ENCODE measurements at places on chromosomes 16 and 17.

DNA sequence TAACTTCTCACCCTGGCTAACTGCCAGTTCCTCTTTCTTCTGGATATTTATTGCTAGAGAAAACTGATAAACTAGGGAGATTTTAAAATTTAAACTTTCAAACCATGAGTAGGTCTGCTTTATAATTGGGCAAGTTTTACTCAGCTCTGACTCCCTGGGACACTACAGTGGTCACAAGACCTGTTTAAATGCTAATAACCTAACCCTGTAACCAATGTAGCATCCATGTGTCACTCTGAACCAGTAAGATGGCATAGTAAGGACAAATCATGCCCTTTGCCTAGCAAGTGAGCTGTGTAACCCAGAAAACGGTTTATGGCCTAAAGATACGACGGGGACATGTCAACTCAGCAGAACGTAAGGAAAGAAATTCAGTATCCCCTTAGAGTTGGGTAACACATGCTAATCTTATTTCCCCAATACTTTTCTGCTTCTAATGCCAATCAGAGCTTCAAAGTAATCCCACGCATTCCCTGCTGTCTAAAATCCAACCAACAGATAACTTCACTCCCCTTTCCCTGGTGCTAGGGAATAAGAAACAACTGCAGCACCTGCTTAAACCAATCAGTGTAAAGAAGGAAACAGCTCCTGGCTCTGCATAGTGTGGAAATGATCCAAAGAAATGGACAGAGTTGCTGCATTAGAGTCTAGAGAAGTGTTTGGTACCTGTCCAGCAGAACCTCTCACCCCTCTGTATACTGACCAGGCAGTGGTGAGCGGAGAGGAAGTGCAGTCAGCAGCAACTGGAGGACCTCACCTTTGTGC, 85.7 kb downstream of the NCOR1 start:
- DNase-seq = no peak

- DNase-seq = no peak
Observed at GRCh38 chr17:55062921-55063320, 94.4 kb downstream of the STXBP4 start.

DNA sequence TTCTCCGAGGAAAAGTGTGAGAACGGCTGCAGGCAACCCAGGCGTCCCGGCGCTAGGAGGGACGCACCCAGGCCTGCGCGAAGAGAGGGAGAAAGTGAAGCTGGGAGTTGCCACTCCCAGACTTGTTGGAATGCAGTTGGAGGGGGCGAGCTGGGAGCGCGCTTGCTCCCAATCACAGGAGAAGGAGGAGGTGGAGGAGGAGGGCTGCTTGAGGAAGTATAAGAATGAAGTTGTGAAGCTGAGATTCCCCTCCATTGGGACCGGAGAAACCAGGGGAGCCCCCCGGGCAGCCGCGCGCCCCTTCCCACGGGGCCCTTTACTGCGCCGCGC, at the start of gene ERBB2:
Gene ERBB2, plus strand, starts transcription at position 247 of the 330 bp plus-strand sequence. CDS start 175 bp downstream, outside the sequence.
- no peak for DNase-seq

GRCh38 chr17:79054200-79054960, 20.2 kb upstream of the ENGASE start:
- DNase-seq = peak; percentile 8

DNA sequence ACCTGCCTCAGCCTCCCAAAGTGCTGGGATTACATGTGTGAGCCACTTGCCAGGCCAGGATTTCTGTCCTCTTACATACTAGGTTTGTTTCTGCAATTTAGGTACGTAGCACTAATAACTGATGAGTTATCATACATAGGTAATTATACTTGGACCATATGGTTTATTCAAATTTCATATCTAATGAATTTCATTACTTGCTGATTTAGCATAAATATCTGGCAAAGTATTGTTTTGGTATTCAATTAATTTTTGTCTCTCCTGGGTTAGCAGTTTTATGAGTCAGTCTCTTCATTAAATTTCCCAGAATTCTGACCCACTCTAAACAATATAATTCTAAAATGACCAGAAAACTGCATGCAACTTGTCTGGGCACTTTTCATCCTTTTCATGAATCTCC, 2146.5 kb downstream of the TP53TG3F start:
- DNase-seq = no peak

DNA sequence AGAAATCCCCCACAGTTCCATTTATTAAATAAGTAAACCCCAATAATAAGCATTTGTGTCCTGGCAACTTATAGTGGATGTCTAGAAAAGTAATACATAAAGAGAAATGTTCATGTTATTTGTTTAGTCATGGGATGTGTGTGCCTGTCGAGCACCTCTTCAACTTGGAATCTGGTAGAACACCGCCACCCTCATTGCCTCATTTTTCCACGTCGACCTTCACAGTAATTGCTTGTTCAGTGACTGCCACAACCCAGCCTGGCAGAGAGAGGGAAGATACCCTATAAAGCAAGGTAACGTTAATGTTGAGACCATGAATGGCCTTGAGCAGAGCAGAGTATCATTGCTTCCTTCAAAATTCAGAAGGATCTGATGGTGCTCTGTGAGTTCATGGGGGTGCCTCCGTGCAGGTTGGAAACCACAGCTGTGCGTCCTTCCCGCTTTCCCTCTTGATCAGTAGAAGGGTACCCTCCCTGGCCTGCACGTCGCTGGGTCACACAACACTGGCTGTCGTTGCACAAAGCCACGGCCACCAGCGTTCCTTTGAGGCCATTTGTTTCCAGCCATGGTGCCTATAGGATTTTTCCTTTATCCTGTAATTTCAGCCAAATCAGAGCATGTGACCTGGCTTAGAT, 3.7 kb upstream of the DNASE1 start:
- DNase-seq = no peak

DNA sequence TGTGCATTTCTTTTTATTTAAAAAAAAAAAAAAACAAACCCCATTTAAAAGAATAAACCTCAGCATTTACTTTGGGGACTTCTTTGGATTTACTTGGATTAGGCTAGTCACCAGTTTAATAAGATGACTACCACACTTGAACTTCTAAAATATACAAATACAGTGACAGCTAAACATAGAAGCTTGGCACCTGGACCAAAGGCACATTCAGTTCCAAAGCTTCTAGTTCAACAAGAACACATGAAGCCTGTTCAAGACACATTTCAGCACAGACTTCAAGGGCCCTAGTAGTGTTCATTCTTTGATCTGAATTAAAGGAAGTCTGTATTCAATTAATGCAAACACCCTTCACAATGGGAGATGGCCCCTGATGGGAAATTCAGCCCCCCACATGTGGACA, 11.6 kb upstream of the ROGDI start:
- DNase-seq = no peak

- no peak for DNase-seq
Observed at GRCh38 chr17:64174686-64175456, 44.9 kb upstream of the ERN1 start.

GRCh38 chr16:4420505-4421105, 4.2 kb upstream of the CORO7 start:
- DNase-seq = no peak

GRCh38 chr17:68662479-68662878, 61.3 kb upstream of the FAM20A start:
- DNase-seq = no peak

- no peak for DNase-seq
Observed at GRCh38 chr17:13426991-13427390, 174.7 kb downstream of the HS3ST3A1 start.

GRCh38 chr17:79272666-79273219, 198.1 kb downstream of the ENGASE start:
- DNase-seq = no peak

GRCh38 chr17:39167476-39167875, 1.5 kb upstream of the ARL5C start:
- DNase-seq = no peak

- DNase-seq = no peak
Observed at GRCh38 chr16:77289331-77289809, 90.2 kb downstream of the SYCE1L start.

- no peak for DNase-seq
Observed at GRCh38 chr16:9177861-9178260, 86.4 kb downstream of the HAPSTR1 start.

DNA sequence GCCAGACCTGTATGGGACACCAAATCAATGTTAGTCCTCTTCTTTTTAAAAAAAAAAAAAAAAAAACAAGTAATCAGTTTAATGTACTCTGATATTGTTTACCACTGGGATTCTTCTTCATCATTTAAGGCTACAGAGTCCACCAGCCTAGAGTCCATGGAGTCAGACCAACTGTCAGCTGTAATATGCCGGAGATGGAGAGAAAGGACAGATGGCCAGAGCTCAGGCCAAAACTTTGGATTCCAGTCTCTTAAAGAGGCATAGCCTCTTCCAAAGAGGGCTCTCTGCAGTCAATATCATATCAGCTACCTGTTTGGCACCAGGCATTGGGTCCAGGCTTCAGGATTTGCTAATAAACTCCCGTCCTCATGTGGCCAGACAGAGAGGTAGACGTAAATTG, 469.6 kb upstream of the HSBP1 start:
- no peak for DNase-seq

DNA sequence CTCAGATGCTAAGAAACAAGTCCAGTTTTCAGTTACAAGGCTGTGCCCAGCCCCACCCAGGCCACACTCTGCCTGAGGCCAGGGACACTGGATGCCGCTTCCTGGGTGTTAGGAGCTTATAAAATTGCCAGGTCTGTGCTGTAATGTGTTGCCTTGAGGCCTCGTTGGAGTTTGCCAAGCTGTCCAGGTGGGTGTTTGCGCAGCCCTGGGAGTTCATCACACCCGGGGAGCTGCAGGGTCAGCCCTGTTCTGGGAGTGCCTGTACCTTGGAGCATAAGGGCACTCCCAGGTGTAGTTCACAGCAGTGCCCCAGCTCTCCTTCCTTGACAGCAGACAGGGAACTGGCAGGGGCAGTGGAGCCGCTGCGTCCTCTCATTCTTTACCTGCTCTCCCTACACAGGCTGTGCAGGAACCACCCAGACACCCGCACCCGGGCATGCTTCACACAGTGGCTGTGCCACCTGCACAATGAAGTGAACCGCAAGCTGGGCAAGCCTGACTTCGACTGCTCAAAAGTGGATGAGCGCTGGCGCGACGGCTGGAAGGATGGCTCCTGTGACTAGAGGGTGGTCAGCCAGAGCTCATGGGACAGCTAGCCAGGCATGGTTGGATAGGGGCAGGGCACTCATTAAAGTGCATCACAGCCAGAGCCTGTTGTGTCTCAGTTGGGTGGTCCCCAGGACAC, 1.6 kb downstream of the GFER start:
- DNase-seq = no peak

DNA sequence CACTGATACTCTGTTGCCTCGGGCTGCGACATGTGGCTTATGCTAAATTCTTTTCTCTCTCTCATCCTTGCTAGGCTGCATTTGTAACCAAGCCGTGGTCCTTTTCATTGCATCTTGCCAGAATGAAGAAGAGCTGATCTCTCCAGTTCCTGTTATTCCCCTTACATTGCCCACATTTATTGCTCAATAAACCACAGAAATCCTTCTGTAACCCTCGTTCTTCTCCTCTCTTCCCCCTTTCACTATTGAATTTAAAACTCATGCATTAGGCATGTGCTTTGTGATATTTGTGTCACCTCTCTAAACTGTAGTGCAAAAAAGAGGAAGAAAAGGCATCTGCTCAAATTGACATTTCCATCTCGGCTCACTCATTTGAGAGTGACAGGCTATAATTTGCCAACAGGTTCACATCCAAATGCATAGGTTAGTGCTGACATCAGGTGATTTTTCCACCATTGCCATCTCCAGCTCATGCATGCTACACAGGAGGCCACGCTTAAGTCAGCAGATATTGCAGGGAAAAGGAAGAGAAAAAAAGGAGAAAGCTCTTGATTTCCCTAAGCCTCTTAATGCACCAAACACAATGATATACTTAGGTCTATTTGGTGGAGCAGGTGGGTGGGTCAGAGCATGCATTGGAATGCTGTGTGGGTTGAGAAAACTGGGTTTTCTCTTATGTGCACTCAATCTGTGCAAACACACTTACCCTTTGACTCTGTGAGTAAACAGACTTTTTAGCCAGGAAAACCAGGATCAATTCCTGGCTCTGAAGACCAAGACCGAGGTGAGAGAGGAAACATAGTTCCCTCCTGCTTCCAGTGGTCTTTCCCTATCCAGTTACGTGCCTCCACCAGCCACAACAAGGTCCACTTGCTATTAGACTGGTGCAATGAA, 642.7 kb downstream of the HS3ST4 start:
- DNase-seq = no peak

- DNase-seq = peak; percentile 47
Observed at GRCh38 chr17:80649672-80650330, 105.2 kb downstream of the RPTOR start.

DNA sequence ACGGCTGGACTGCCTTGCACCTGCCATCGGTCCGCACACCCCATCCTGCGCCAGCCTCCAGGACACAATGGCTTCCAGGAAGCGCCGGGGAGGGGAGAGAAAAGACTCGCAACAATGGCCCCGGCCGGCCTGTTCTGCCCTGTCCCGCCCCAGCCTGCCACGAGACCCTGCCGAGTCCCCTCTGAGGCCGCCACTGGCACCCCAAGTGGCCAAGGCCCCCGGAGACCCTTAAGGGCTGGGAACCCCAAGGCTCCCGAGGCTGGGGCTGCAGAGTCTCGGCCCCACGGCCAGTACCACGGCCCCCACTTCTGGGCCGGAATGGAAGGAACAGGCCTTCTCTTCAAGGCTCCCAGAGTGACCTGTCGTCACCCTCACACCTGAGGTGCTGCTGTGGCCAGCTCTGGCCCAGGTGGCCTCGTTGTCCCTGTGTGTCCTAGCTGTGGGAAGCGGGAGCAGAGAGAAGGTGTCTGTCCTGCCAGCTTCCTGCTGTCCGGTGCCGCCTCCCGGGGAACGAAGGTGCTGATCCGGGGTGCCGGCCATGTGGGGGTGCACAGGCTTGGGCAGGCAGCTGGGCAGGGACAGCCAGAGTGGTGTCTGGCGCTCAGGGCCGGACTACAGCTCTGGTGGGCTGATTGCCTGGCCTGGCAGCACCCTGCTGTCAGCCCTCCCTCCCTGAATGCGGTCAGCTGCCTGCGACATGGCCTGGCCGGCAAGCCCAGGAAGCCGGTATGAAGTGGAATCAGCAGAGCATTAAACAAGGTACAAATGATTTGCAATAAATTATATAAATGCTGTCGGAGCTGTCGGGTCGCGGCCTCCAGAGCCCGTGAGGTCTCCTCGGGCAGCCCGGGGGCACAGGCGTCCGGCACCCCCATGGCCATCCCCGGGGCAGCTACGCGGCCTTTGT, 8.2 kb upstream of the CACNA1H start:
- no peak for DNase-seq

DNA sequence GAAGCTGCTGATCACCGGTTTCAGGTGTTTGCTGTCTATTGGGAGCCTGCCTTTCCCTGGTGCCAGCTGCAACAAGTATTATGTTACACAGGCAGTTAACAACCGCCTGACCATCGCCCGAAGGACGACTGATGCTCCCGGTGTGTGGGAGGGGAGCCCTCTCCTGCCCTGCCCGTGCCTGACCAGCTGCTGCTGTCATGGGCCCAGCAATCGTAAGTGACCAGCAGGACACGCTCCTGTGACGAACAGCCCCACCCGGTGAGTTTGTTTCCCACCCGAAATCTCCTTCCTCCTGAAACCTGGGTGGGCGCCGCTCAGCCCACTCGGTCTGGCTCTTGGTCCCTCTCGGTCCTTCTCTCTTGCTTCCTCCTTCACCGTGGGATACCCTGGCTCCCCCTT, 17.9 kb upstream of the UBE2I start:
- no peak for DNase-seq

GRCh38 chr16:25747160-25747758, 55.5 kb downstream of the HS3ST4 start:
- DNase-seq = peak; percentile 32

Data from erythroblast (primary cell).